ENCODE measurements at places on chromosomes 2 and 18. TPM values are rescaled to one million over a fixed set of nuclear protein-coding genes. Genes with fewer than 3 reads are reported as not detected.

The ALK gene
- total RNA-seq, result 56.4 TPM

The G6PC2 gene
- not detected for total RNA-seq

The HOXD8 gene
- total RNA-seq, result 8.6 TPM

The SPP2 gene
- 0.14 TPM for total RNA-seq

The GAD1 gene
- 10.9 TPM for total RNA-seq

The ATP8B1 gene
- not detected for total RNA-seq

The LOXHD1 gene
- not detected for total RNA-seq

The PLCL1 gene
- total RNA-seq, result not detected

The TMEM163 gene
- total RNA-seq, result 0.04 TPM

The EN1 gene
- total RNA-seq, result not detected

The RGPD3 gene
- total RNA-seq, result not detected

The ALS2 gene
- 22.0 TPM for total RNA-seq

The MAL gene
- not detected for total RNA-seq

The ICOS gene
- total RNA-seq, result not detected
